ENCODE measurements at places on chromosomes 6 and 20. TPM values are rescaled to one million over a fixed set of nuclear protein-coding genes. Genes with fewer than 3 reads are reported as not detected.
A peak's percentile ranks its signal among the peaks of the same experiment; 100 is the strongest.

The WFDC12 gene
- total RNA-seq: not detected

The LY6G6C gene
- not detected for total RNA-seq

- DNase-seq: peak; percentile 62
Observed at GRCh38 chr6:144158133-144158532, 7.8 kb downstream of the STX11 start.

The ELOVL5 gene
- 37.3 TPM for total RNA-seq

DNA sequence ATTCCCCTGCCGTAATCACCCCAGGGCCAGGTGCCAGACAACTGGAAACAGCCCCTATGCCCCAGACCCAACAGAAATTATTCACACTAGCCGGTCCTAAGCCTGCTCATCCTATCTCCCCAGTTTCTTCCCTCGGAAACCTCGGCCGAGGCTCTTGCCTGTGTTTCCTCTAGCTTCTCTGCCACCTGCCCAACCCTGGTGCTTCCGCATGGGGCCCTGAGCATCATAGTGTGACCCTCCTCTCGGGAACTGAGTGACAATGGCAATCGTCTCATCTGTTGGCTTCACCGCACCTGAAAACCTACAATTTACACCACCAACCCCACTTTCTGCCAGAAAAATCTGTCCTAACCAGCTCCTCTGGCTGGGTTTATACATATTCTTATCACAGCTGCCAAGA is 257.3 kb downstream of the SOD2 start:
- no peak for DNase-seq

DNA sequence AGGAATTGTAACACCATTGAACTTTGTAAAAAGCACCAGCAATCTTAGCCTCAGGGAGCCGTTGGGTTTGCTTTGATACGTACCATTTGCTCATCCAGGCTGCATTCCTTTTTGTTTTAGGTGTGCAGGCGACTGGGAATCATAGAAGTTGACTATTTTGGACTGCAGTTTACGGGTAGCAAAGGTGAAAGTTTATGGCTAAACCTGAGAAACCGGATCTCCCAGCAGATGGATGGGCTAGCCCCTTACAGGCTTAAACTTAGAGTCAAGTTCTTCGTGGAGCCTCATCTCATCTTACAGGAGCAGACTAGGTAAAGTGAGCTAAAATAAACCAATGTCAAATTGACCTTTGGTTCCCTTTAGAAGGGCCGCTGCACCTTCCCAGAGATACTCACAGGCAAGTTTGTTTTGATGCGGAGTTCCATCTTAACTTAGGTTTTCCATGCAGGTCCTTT is 1.6 kb downstream of the MYLIP start:
- DNase-seq: no peak

GRCh38 chr6:167697316-167697715 is 129.4 kb upstream of the AFDN start:
- DNase-seq: no peak

DNA sequence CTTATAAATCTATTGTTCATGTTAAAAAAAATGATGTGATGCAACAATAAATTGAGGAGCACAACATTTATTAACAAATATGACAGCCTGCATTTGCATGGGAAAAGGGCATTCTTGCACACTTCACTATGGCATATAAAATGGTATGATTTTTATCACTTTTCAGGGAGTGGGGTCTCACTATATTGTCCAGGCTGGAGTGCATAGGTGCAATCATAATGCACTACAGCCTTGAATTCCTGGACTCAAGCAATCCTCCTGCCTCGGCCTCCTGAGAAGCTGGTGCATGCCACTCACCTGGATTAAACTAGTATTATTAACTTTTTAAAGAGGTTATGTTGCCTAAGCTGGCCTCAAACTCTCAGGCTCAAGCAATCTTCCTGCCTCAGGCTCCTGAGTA is 11.4 kb downstream of the NUP43 start:
- DNase-seq: no peak

The GSTA3 gene
- total RNA-seq: not detected

DNA sequence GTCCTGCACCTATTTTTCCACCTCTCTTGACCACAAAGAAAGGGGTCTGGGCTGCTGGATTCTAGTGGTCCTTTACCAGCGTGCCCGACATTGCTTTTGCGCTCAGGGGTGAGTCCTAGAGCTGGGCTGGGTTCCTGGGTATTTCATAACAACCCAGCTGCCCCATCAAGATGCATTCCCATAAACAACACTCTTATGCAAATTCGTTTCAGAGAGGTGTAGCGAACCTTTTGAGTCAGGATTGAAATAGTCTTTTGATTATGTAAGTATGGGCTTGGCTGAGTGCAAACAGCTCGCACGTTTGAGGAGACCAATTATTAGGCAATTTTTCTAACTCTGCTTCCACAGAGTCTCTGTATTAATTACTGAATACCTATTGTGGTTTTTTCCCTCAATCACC is 13.7 kb downstream of the ACOT13 start:
- no peak for DNase-seq

DNA sequence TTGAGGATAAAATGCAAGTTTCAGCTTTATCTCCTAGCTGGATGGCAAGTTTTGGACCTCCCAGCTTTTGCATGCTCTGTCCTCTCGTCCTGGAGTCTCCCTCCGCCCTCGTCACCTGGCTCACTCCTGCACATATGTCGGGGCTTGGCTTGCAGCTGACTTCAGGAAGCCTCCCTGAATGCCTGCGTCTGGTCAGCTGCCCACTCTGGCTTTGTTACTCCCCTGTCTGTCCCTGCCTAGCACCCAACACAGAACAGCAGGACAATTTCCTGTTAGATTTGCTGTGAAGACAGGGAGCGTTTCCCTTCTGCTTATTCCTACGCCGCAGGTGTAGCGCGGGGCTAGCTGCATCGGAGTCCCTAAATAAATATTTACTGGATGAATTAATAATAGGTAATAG is 5.4 kb downstream of the JPH2 start:
- no peak for DNase-seq

The TSBP1 gene
- total RNA-seq: not detected

The OSTM1 gene
- total RNA-seq: 42.5 TPM

- DNase-seq: no peak
Observed at GRCh38 chr6:137968901-137969300, 101.8 kb downstream of the TNFAIP3 start.

GRCh38 chr6:38509713-38510112 is 130.0 kb downstream of the BTBD9 start:
- DNase-seq: peak; percentile 47

- peak; percentile 67 for DNase-seq
Observed at GRCh38 chr6:143058987-143059386, 1.7 kb upstream of the AIG1 start.

DNA sequence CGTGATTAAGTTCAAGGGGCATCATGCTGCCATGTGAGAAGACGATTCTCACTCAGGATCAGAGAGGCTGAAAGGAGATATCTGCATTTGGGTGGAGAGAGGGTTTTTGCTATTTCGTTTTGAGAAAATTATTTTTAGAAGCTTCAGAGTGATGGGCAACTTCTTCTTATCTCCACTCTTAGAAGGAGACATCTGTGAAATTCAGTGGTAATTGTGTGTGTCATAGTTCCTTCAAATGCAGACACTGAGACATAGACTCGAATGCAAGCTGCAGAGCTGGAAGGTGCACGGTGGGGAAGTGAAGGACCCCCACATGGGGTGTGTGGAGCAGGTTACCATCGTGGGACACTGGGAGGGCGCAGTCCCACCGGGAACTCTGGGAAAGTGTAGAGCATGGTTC is 116.8 kb downstream of the PRND start:
- no peak for DNase-seq

The RNF39 gene
- total RNA-seq: 0.06 TPM

The PROKR2 gene
- not detected for total RNA-seq

GRCh38 chr20:46905364-46906125 is 10.9 kb downstream of the EYA2 start:
- DNase-seq: no peak

The PTPRT gene
- total RNA-seq: not detected

GRCh38 chr6:37762806-37763205 is 56.7 kb upstream of the ZFAND3 start:
- no peak for DNase-seq

GRCh38 chr20:4102381-4102780 is 87.0 kb upstream of the RNF24 start:
- no peak for DNase-seq

DNA sequence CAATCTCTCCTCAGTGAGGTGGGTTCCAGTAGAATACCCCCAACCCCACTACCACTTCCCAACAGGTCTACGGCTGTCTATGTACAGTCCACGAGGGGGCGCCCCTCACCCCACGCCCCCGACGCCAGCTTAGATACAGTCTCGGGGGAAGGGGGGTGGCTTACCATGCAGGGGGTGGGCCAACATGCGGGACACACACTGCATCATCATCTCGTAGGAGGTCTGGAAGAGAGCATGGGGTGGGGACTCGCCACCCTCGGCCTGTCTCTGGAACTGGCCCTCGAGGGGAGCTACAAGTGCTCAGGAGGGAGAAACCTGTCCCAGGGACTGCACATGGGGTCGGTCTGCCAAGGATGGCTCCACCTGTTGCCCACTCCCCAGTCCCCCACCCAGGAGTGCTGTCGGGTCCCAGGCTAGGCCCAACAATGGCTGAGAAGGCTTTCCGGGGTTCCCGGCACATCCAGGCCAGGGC is 8.5 kb downstream of the MTCH1 start:
- DNase-seq: no peak

GRCh38 chr6:149888093-149888492 is 9.8 kb downstream of the RAET1E start:
- DNase-seq: no peak

DNA sequence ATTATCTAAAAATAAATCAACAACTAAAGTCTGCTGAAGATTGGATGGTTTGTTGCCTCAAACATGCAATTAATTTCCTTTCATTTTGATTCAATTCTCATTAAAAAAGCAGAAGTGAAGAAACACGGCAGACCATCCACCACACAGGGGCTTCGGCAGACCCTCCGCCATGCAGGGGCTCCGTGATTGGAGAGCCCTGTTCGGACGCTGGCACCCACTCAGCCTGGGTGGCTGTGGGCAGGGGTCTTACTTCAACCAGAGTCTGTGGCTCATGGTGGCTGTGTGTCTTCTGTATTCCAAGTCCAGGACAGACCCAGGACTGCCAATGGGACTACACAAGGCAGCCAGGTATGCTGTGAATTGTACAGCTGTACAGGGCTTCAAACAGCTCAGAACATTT is 86.9 kb upstream of the FRMD1 start:
- DNase-seq: no peak

The RBPJL gene
- not detected for total RNA-seq

The TNF gene
- not detected for total RNA-seq

The GRM4 gene
- not detected for total RNA-seq

DNA sequence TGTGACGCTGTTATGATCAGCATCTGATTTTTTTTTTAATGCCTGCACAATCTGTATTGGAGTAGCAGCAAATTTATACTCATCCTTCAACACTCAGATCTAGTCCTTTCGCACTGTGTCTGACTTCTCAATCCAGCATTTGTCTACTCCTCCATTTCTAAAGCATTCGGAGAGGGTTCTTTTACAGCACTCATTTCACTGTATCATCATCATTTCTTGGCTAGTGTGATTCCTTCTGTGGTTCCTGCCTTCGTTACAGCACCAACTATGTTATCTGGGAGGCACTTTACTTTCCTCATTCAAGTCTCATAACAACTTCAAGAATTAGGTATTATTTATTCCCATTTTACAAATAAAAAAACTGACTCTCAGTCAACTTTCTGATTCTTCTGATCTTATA is 18.0 kb downstream of the NUDT3 start:
- no peak for DNase-seq

GRCh38 chr6:113647143-113647889 is 209.8 kb upstream of the MARCKS start:
- DNase-seq: no peak

DNA sequence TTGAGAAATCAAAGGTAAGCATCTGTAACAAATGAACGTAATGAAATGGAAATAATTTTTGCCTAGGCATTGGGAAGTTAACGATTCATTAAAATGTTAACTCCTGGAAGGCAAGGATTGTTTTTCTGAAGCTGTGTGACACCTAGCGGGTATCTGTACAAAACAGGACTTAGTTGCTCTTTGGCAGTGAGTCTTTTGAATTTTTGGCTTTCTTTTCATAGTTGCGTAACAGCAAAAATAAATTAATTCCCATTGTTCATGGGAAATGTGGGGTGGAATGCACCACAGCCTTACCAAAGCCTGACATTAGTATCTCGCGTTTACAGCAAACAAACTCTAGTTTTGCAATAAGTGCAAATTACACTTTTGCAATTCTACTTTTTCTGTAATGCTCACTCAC is 92.7 kb upstream of the DTNBP1 start:
- DNase-seq: no peak

- DNase-seq: no peak
Observed at GRCh38 chr20:49505518-49505917, 23.1 kb upstream of the KCNB1 start.

DNA sequence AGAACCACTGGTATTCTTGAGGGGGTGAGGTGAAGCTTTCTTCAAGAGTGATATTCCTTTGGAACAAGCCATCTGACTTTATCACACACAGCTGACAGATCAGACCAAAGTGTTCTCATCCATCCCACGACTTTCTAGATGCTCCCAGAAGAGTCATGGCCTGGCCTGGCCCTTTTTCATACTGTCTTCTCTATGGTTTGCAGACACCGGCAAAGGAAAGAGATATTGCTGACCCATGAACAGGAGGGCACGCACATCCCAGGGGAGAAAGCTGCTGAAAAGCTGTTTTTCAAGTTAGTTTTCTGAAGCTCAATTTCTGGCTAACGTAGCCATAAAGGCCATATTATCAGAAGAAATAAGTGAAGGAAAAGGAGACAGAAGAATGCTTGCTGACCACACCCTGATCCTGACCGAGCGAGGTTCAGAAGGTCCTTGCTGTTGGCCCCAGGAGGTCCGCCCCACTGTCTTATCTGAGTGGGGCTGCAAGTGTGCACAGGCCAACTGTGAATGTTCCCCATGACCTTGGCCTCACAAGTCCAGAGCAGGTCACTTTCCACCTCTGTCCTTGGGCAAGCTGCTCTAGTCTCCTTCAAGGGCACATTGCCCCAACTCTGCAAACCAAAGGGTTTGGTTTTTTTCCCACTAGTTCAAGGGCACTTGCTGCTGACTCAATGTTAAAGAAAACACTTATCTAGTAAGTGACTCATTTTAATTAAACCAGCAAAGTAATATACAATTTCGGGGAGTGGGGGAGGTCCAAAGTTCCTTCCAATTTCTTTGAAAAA is 2.0 kb downstream of the ACSS1 start:
- no peak for DNase-seq

GRCh38 chr20:19112828-19113227 is 99.6 kb upstream of the SLC24A3 start:
- no peak for DNase-seq
